ENCODE measurements at places on chromosomes 12 and 14.

DNA sequence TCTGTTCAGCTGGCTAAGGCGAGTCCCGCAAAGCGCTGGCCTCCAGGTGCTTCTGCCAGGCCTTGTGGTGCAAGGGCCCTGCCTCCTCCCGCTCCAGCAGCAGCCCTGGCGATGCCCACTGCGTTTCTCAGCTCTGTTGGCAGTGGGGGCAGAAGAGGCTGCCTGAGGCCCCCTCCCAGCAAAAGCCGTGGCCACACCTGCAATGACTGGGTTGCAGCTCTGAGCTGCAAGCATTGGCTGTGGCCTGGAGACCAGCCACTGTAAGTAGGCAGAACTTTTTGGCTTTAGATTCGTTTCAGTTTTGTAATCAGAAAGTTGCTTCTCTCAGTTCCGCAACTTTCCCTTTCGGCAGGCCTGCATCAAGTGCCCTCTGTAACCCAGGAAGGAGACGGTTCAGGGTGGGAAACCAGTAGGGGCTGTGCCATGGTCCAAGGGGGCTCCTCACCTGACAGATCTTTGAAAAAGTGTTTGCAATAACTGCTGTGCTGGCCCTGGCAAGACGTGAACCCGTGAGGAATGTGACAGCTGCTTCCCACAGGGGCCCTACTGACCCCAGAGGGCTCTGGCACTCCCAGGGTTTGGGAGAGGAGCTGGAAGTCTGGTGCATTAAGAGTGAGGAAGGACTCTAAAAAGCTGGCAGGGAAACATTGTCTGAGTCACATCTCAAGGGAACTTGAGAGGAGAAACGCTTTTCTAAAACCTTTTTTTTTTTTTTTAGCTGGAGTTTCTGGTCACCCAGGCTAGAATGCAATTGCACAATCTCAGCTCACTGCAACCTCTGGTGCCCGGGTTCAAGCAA is 54.5 kb upstream of the MAX start:
- no peak for DNase-seq

DNA sequence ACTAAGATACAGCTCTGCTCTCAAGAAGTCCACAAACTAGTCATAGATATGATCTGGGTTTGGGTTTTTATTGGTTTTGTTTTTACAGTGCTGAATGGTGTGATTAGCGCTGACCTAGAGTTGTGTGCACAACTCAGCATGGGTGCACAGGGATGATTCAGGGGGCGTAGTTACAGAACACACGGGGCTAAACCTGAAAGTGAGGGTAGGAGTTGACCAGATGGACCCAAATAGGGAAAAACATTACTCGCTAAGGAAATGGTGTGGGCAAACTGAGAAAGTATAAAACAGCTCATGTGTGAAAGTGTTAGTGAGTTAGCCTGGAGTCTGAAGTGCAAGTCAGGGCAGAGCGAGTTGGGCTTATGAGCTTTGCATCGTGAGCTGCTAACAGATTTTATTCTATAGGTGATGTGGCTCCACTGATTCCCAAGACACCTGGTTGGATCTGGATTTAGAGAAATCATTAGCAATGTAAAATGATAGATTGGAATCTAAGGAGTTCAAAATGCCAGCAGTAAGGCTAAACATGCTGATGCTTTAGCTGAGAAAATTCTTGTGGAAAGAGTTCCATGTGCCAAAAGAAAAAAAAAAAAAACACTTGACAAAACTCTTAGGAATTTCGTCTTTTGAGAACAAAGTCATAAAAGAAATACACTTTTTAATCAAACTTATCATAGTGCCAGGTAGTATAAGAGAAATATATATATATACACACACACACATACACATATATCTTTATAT is 134.9 kb downstream of the SLC5A8 start:
- no peak for DNase-seq

DNA sequence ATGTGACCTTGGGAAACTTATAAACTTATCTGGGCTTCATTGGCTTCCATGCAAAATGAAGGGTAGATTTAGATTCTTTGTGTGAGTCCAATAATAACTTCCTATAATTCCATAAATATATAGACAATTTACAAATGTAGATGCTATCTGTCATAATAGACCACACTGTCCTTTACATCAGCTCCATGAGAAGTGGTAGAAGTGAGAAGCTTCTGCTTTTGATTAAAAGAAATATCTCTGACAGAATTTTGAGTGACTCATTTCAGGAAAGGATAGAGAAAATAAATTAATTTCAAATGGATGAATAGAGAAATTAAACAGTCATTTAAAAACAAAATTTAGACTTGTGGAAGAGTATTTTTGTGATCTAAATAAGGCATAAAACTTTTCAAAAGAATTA is 329.7 kb upstream of the ATP2B1 start:
- DNase-seq, result no peak

- DNase-seq, result no peak
Observed at GRCh38 chr14:103118663-103119404, 4.4 kb upstream of the TNFAIP2 start.

- no peak for DNase-seq
Observed at GRCh38 chr12:67647799-67648520, 585 bp upstream of the DYRK2 start.

- DNase-seq, result no peak
Observed at GRCh38 chr12:168763-169525, 45.0 kb downstream of the SLC6A12 start.
